Hematopoietic multipotent progenitor cell treated with erythropoietin and hydrocortisone succinate and interleukin-3 and kit ligand, for 15 days (in vitro differentiated cells): ENCODE measurements at places on chromosomes 12 and 14.

GRCh38 chr12:107091989-107092641 is 1.2 kb downstream of the CRY1 start:
- DNase-seq = peak; percentile 61

DNA sequence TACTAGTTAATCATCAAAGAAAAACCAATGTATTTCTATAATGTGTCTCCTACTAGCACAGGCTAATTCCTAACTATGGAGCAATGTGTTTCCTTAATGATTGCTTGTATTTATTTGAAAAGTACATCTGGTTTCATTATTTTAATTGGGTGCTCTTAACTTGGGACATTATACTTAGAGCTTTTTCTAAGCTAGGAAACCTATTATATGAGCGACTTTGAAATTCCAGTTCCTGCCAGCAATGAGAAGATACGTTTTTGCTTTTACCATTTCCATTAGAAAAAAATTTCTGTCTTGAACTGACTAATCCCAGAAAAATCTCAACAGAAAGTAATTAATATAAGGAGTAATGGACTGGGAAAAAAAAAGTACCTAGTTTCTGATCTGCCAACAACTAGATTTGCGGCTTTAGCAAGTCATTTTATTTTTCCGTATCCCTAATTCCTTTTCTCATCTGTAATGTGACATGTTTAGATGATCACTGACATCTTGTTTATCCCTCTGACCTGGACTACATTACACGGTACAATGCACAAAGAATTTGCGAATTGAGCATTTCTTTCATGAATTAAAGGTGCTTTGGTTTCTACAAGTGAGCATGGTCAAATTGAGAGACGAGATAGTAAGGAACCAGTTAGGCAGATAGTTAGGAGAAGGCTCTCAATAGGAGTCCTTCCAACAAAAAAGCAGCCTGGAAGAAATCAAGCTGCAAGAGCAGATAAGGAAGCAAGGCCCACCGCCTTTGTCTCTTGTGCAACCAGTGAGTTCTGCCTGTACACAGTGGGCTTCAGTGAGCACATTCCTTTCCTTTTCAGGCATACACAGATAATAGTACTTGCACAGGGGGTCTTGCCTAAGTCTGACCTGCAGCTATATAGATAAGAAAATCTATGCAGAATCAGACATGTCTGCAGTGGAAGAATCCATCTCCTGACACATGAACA is 1765.0 kb upstream of the FLRT2 start:
- DNase-seq = no peak

DNA sequence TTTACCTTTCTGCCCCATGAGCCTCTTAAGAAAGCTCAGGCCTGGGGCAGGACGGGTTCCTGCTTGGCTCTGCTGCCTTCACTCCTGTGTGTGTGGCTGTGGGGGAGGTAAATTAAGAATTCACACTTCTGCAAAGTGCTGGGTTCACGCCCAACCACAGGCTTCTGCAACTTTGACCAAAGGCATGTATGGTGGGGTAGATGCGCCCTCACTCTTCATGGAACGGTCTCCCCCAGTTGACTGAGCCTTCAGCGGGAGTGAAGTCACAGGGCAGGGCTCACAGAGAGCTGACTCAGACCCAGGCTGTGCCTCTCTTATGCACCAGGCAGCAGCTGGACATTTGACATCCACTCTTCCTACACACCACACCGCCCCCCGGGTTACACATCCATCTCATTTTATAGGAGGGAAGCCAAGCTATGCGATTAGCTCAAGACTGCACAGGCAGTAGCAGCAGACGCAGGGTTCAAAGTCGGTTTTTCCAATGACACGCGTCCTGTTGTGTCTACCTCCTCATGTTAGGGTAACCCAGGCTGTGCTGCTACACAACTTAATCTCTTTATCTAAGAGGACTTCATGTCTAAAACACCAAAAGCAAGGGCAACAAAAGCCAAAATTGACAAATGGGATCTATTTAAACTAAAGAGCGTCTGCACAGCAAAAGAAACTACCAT is 15.4 kb upstream of the BCL11B start:
- DNase-seq = no peak

DNA sequence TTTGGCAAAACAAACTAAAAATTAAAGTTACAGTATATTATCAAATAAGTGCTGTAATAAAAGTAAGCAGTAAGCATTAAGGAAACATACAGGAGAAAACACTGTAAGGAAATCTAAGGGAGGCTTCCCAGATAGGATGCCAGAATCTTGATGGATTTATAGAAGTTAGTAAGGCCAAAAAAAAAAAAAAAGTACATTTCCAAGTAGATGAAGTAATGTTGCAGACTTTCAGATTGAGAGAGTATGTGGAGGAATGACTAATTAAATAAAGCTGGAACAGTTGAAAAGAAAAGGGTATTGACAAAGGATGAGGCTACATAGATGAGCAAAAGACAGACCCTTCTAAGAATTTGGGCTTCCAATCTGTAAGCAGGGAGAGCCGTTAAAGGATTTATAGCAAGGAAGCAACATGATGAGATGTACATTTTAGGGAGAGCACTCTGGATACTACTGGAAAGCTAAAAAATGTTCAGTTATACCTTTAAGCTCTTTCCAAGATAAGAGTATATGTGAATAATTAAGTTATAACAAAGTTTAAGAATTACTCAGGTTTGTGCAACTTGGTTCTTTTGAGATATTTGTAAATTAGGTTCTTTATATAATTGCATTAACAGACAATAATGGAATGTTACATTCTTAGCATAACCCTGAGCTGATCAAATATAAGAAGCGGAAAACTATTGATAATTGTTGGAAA is 87.5 kb upstream of the MON2 start:
- no peak for DNase-seq

- DNase-seq = no peak
These were observed 65.0 kb downstream of the KCNK10 start for GRCh38 chr14:88258021-88258420.

DNA sequence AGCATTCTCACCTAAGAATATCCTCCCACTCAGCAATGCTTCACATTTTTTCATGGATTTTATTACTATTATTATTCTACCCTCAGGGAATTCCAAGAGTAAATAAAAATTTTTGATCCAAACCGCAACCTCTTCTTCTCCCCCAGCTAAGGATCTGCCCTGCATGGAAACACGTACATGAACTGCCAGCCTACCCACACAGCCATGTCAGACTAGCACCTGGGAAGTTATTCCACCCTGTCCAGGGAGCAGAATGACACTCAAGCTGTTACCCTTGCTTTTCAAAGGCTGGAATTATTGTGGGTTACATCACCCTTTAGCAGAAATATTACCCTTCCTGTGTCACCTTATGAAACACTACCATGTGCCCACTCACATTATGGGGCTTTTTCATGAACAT is 227.3 kb upstream of the USP15 start:
- no peak for DNase-seq

DNA sequence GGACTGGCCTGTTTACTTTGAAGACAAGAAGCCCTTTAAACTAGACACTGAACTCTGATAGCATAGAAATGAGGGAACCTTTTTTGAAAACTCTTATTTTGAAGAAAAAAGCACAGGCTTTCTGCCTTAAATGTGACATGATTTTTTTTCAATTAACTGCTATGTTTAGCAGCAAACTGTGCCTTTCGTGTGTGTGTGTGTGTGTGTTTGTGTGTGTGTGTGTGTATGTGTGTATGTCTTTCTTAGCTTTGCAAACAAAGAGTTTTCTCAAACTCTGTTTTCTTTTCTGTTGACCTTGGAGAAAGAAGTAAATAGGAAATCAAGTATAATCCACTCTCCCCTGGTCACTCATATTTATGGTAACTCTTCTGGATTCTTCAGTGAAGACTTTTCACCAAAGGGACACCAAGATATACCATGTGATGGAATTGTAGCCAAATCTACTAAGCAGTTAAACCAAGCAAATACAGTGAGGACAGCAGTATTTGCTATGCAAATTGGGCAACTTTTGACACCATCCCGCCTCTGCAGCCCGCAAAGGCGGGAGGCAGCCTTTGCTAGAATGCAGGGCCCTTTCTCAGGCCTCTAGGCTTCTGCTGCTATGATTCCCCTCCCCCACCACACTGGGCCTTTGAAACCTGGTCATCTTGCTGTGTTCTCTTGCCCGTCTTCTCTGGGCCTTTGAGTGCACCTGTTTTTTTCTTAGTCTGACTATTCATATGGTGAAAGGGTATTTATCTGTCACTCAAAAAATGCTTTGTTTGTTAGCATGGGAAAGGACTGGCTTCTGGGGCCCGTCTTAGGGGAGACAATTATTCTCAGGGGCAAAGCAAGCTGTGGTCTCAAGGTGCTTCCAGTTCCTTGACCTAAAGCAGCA is 107.9 kb downstream of the MYRFL start:
- no peak for DNase-seq

- no peak for DNase-seq
These were observed 7.7 kb downstream of the ZNF605 start for GRCh38 chr12:132948146-132949066.

GRCh38 chr12:38906482-38907200 is 1.2 kb upstream of the CPNE8 start:
- DNase-seq = peak; percentile 40

GRCh38 chr12:77754086-77754485 is 76.6 kb upstream of the NAV3 start:
- no peak for DNase-seq

GRCh38 chr14:100317912-100318808 is 5.0 kb upstream of the SLC25A47 start:
- DNase-seq = peak; percentile 42

DNA sequence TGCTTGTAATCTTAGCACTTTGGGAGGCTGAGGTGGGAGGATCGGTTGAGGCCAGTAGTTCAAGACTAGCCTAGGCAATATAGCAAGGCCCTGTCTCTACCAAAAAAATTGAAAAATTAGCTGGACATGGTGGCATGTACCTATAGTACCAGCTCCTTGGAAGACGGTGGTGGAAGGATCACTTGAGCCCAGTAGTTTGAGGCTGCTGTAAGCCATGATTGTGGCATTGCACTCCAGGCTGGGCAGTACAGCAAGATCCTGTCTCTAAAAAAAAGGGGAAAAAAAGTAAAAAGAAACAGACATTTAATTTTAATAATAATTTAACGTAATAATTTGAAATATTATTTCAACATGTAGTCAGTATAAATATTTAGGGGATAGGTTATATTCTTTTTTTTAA is 16.1 kb downstream of the MON2 start:
- DNase-seq = no peak

GRCh38 chr12:100371146-100371545 is 14.3 kb downstream of the SLC17A8 start:
- DNase-seq = no peak

- no peak for DNase-seq
These were observed 96.5 kb downstream of the BCL11B start for GRCh38 chr14:99175331-99176155.

GRCh38 chr14:102866982-102867761 is 55.3 kb upstream of the AMN start:
- DNase-seq = no peak

- DNase-seq = no peak
These were observed 21.0 kb upstream of the ITPR2 start for GRCh38 chr12:26854031-26854390.

- DNase-seq = no peak
These were observed 282.1 kb downstream of the RPS29 start for GRCh38 chr14:49303946-49304516.

GRCh38 chr12:100414739-100415138 is 57.9 kb downstream of the SLC17A8 start:
- DNase-seq = no peak

DNA sequence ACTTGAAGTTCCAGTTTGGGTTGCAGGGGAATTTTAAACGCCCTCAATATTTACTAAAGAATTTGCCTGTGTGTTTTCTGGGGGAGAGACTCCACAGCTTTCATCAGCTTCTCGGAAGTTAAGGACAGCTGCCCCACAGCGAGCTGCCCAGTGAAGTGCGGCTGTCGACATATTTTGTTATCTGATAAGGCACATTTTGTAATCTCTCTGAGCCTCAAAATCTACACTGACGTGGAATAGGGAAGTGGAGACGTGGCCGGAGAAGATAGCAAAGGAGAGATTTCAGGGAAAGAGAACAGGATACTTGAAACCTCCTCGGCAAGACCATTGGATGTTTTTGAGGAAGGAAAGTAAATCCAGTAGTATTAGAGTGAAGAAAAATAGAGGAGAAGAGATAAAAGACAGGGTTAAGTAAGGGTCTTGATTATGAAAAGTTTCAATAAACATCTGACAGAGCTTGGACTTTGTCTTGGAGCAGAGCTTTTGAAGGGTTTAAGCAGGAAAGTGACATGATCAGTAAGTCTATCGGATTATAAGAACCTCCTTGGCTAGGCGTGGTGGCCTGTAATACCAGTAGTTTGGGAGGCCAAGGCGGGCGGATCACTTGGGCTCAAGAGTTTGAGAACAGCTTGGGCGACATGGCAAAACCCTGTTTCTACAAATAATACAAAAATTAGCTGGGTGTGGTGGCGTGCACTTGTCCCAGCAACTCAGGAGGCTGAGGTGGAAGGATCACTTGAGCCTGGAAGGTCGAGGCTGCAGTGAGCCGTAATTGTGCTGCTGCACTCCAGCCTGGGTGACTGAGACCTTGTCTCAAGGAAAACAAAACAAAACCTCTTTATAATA is 1.1 kb downstream of the POLR3B start:
- DNase-seq = peak; percentile 59

DNA sequence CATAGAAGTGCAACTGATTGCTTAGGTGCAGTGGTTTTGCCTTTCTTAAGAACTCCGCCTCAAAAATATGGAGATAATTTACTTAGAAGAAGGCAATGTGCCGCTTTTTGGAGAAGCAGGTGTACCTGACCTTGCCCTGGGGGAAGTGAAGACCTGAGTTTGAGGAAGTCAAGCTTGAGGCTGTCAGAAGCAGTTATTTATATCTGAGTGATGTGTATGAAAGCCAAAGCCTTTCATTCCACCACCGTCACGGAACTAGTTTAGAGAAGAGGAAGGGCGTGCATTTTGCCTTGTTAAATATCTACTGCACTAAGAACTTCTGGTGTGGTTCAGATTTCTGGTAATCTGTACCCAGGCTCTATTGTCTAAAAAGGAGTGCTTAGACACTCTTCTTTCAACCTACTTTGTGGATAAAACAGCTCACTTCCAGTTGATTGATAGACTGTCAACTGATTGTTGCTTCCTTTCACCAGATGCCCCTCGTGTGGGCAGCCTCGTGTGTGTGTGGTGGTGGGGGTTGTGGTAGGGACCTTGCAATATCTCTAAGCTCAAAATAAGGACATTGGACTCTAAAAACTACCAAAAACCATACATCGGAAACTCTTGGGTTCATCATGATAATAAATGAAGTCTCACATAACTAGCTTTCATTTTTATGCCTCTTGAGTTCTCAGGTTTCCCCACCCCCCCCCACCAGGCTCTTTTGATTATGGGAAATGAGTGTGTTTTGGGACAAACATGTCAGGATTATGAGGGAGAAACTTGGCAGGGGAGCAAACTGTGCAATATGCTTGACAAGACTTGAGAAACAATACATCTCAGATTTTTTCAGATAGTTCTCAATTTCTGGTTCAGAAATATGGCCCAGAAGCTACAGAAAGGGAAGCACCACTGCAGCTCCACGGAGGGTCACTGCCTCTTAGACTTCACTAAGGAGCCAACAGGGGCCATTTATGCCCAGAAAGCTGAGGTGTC is 78.6 kb downstream of the ARF6 start:
- no peak for DNase-seq
